ENCODE measurements at places on chromosomes 7 and 10. TPM values are rescaled to one million over a fixed set of nuclear protein-coding genes. Genes with fewer than 3 reads are reported as not detected.
A peak's percentile ranks its signal among the peaks of the same experiment; 100 is the strongest.

SNX10 gene
- 7.4 TPM for total RNA-seq

DNA sequence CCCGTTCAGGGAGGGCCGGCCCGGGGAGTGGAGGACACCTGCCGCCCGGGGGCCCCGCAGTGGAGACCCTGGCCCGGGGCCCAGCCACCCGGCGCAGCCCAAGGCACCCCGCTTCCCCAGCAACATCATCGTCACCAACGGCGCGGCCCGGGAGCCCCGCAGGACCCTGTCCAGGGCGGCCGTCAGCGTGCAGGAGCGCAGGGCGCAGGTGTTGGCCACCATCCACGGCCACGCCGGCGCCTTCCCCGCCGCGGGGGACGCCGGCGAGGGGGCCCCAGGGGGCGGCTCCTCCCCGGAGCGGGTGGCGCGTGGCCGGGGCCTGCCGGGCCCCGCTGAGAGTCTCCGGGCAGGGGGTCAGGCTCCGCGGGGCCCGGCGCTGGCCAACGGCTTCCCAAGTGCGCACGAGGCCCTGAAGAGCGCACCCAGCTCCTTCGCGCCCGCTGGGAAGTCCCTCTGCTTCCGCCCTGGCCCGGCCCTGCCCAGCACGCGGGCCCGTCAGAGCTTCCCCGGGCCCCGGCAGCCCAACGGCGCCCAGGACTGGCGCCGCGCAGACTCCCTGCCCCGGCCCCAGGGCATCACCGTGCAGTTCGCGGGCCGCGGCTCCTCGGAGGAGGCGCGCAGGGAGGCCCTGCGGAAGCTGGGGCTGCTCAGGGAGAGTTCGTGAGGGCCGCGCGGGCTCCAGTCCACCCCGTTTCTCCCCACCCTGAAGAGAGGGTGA lies 46.7 kb downstream of the PROSER2 start:
- DNase-seq = no peak

DNA sequence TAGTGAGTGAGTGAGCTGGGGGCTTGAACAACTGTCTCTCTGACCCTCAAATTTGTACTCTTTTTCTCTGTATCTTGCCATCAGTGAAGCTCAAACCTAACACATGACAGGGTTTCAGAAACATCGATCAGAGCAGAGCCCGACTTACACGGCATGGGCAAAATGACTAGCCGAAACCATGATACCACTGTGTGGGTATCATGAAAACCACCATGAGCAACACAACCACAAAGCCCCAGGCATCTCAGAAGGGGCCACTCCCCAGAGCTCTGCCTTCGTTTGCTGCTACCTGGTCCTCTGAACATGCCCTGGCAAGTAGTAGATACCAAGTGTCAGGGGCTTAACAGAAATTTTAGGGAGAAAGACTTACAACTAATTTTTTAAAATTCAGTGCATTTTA lies 308.5 kb downstream of the WDR11 start:
- peak; percentile 97 for DNase-seq

DNA sequence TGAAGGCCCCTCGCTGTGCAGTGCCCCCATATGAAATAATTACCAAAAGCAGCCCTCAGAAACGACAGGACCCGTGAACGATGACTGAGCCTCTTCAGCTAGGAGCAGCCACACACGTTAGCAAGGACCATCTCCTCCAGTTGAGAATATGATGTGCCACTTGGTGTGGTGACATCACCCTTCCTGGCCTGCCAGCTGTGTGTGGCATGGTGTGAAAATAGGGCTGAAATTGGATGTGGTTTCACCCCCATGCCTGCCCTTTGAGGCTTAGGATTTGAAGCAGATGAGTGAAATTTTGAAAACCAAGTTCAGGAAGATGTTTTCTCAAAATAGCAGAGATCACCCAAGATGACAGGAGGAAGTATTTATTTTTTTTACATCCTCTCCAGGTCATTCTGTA lies 49.1 kb upstream of the BTBD16 start:
- DNase-seq = no peak

DNA sequence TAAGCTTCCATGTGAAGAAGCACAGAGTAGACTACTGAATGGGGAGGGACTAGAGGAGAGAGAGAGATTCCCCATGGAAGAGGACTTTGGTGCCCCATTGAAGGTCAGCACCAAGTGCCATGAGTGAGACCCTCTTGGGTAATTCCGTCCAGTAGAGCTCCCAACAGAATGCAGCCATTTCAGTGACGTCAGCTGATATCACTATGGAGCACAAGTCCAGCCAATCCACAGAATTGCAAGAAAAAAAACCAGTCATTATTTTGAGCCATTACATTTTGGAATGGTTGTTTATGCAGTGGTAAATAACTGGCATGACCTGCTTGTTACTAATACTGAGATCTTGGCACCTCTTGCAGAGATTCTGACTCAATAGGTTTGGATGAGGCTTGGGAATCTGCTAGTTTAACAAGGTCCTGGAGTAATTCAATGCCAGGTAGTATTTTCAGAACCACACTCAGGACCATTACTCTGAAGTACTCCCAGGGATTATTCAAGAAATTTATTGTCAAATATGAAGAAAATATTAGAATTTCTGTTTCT lies 52.6 kb upstream of the SP8 start:
- no peak for DNase-seq

DNA sequence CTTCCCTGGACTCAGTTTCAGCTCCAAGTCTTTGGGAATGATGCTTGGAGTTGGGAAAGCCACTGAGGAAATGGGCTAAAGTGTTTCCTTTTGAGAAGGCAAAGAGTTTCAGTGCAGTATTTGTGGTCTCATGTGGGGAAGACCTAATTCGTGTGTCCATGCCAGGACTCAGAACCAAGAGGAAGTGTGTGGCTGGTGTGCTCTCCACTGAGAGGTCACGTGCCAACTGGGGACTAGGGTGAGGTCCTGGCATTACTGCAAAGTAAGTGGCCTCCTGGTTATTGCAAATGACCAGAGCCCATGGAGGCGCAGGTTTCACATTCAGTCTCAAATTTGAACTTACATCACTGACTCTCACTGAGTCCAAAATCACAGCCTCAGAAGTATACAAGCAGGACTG lies 48.6 kb upstream of the ITPRID1 start:
- no peak for DNase-seq

- no peak for DNase-seq
Observed at GRCh38 chr10:6211671-6212635, 9.2 kb downstream of the PFKFB3 start.

DNA sequence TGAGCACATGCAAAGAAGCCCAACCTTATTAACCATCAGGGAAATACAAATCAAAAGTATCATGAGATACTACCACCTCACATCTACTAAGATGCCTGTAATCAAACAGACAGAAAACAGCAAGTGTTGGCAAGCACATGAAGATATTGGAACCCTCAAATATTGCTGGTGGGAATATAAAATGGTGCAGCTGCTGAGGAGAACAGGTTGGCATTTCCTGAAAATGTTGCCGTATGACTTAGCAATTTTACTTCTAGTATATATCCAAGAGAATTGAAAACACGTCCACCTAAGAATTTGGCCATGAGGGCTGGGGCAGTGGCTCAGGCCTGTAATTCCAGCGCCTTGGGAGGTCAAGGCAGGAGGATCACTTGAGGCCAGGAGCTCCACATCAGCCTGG lies 39.4 kb upstream of the TNRC18 start:
- DNase-seq = no peak

GRCh38 chr7:17274551-17275245 lies 23.8 kb upstream of the AHR start:
- peak; percentile 44 for DNase-seq

DNA sequence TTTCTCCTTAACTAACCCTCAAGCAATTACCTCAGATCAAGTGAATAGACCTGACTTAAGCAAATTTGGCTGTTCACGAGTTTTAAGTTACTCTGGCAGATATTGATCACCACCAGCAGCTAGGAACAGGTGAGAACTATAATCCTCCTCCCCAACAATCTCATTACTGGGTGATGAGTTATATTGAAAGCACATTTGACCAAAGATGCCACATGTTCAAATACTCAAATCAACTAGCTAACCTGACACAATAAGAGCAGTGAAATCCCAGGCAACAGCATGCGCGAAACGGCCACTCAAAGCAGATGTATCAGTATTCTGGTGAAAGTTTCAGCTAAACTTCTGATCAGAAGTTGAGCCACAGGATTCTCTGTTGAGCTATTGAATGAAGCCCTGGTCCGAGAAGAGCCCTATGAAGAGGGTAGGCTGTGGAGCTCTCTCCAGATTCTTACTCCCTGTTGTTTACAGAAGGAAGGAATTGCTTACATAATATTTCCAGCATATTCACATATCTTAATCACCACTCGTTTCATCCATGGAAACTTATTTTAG lies 52.6 kb downstream of the CAV1 start:
- no peak for DNase-seq
